Activated CD4-positive, alpha-beta T cell treated with anti-CD3 and anti-CD28 coated beads for 1 hour (primary cell): ENCODE measurements at places on chromosomes 1 and 21.

- DNase-seq: no peak
Measured at GRCh38 chr21:29557200-29557599, 258.5 kb downstream of the BACH1 start.

- DNase-seq: no peak
Measured at GRCh38 chr1:239742416-239743109, 349.1 kb upstream of the FMN2 start.

- no peak for DNase-seq
Measured at GRCh38 chr21:44952929-44953627, 13.2 kb downstream of the SLX9 start.

- no peak for DNase-seq
Measured at GRCh38 chr1:27634177-27634984, 604 bp downstream of the FGR start.

DNA sequence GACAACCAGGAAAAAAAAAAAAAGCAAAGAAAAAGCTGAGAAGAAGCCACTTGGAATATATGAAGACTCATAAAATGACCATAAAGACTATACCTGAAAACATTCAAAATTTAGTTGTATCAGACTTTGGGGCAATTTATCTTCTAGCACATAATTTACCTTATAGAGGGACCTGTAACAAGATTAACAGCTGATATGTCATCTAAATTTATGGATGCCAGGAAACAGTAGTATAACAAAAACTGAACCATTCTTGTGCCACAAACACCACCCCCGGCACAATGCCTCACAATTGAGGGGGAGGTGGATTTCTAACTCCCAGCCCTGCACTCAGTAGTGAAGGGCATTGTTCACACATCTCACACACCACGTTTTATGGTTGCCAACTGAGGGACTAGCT lies 1352.0 kb downstream of the BRINP3 start:
- no peak for DNase-seq

DNA sequence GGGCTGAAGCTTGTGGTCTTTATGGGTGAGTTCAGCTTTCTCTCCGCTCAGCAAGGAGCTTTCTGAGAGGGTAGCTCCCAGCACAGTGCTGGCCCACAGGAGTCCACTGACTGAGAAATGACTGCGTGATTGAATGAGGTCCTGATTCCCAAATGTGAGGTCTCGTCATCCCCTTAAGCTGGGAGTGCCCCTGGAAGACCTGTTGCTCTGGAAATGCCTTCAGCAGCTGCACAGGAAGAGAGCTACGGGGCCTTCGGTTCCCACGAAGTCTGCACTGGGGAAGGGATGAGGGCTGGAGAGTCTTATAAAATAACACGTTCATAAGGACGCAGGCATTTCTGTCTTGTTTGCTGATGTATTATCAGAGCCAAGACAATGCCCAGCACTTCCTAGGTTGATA lies 14.0 kb downstream of the TNNT2 start:
- no peak for DNase-seq

DNA sequence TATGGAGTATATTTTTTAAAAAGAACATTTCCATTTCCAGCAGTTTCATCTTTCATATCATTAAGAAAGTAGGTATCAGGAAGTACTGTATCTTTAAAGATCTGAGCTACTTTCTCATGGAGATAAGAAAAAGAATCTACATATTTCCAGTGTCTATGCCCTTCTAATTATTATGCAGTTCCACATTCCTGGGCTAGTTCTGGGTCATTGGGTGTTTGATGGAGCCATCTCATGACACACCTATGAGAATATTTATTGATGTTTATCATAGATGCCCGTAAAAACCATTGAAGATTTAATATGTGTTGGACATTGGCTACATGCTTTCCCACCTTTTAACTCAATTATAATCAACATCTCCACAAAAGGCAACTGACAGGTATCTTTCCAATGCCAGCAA lies 21.0 kb downstream of the LCE4A start:
- no peak for DNase-seq

GRCh38 chr21:15333951-15334350 lies 269.2 kb upstream of the NRIP1 start:
- no peak for DNase-seq

DNA sequence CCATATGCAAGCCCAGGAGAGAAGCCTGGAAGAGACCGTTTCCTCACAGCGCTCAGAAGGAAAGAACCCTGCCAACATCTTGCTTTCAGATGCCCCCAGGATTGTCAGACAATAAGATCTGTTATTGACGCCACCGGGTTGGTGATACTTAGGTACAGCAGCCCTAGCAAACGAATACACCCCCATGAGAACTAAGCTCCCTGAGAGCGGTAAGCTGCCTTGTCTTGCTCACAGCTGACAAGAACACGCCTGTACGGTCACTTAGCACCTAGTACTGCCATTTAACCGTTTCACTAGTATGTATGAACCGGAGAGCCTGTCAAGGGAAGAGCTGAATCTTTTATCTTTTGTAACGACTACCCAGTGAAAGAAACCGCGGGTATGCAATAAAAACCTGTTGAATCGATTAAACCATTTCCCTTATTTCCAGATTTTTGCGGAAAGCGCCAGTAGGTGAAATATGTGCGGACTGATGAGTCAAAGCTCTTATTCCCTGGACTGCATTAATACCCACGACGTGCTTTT lies 619 bp upstream of the ZBTB8B start:
- no peak for DNase-seq

DNA sequence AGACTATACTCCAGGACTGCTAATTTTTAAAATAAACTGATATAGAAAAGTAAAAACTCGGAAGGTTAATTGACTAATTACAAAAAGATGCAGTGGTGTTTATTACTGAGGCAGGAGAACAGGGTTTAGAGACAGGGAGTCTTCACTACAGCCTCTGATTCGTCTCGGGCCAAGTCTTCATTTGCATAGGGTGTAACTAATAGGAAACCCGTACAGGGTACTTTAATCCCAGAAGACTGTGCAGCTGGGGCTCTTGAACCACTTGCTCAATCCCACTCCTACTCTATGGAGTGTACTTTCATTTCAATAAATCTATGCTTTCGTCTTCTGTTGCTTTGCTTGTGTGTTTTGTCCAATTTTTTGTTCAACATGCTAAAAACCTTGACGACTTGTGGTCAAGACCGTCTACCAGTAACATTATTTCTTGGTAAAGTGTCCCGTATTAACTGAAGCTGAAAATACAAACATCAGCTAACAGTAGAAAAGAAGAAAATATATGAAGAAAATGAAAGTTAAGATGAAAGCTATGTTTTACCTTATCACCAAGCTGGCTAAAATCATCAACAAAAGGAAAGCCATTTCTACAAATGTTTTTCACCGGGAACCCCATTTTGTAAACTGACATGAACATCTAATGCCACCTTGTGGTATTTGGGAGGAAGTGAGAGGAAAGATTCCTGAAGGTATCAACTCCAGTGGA lies 8.0 kb downstream of the SDHB start:
- no peak for DNase-seq

DNA sequence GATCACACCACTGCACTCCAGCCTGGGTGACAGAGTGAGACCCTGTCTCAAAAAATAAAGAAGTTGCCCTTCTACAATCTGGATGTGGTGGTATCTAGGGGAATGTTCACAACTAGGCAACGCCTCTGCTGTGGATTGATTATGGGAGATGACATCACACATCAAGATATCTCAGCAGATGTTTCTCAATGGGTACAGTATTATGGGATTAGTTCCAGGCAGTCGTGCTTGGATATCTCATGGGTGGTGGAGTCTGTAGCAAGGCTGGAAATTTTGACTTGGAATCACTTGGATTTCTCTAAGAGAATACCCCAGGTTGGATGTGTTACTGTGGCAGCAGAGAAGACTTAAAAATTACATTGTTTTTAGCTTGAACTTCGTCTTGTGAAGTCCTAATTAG lies 7.7 kb downstream of the IFNAR2 start:
- DNase-seq: no peak

- DNase-seq: no peak
Measured at GRCh38 chr1:32622806-32623681, 27.3 kb downstream of the ZBTB8OS start.
